Stomach (tissue), 19 donors: ENCODE measurements at places on chromosomes 4 and X.
A peak's percentile ranks its signal among the peaks of the same experiment; 100 is the strongest.

- peak; percentile 86 for DNase-seq
Measured at GRCh38 chr4:153465615-153466080, 512 bp upstream of the TMEM131L start.

- no peak for DNase-seq
Measured at GRCh38 chr4:126172126-126172525, 857.4 kb downstream of the FAT4 start.

- DNase-seq, result peak; percentile 91
Measured at GRCh38 chrX:107710617-107711391, 64.8 kb downstream of the TSC22D3 start.

GRCh38 chrX:64192040-64192439 lies 13.5 kb downstream of the AMER1 start:
- DNase-seq, result no peak

- no peak for DNase-seq
Measured at GRCh38 chrX:29852767-29853166, 362.6 kb upstream of the MAGEB2 start.

DNA sequence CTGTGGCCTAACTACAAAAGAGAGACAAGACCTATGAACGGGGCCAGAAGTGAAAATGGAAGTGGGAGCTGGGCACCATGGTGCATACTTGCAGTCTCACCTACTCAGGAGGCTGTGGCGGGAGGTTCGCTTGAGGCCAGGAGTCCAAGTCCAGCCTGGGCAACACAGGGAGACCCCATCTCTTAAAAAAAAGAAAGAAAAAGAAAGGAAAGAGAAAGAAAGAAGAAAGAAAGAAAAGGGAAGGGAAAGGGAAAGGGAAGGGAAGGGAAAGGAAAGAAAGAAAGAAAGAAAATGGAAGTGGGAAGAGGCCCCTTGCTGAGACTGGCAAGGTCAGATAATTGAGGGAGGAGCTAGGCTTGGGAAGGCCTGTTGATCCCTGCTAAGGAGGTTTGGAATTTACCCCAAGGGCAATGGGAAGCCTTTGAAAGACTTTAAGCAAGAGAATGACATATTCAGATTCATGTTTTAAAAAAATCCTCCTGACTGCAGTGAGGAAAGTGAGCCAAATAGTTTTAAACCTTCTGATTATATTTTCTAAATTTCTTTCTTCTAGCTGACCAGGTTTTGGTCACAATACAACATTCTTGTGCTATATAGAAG lies 17.7 kb upstream of the HERC5 start:
- DNase-seq, result no peak

DNA sequence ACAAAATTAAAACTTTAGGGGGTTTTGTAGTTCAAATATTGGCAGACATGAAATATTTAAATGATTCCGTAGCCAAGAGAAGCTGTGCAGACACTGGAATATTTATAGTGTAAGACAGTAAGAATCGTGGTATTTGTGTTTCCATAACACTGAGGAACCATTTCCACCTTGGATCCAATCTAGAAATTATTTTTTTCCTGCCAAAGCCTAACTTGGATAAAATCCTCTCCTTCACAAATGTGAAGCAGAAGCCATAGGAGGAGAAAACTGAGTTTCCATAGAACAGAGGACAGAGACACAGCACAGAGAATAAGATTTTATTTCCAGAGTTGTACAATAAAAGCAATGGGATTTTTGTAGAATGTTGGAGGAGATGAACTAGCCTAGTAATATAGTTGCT lies 19.9 kb upstream of the SRPX start:
- DNase-seq, result no peak

DNA sequence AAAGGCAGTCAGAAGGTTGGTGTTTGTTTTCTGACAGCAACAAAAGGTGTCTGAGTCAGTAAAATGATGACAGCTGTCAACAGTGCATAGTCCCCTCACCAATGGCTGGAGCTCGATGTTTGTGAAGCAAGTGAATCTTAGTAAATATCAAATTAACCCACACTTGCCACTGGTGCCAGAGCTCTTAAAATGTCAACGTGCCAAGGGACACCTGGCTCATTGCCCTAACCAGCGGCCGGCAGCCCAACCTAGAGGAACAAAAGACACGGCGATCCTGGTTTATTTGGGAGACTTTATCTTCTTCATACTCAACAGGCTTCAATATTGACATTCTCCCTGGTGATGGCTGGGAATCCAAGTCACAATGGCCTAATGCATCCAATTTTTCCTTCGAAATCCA lies 143.4 kb downstream of the CPEB2 start:
- no peak for DNase-seq

GRCh38 chrX:54043056-54043455 lies 1.2 kb downstream of the PHF8 start:
- DNase-seq, result no peak

GRCh38 chr4:138414202-138414601 lies 172.1 kb upstream of the SLC7A11 start:
- DNase-seq, result no peak

DNA sequence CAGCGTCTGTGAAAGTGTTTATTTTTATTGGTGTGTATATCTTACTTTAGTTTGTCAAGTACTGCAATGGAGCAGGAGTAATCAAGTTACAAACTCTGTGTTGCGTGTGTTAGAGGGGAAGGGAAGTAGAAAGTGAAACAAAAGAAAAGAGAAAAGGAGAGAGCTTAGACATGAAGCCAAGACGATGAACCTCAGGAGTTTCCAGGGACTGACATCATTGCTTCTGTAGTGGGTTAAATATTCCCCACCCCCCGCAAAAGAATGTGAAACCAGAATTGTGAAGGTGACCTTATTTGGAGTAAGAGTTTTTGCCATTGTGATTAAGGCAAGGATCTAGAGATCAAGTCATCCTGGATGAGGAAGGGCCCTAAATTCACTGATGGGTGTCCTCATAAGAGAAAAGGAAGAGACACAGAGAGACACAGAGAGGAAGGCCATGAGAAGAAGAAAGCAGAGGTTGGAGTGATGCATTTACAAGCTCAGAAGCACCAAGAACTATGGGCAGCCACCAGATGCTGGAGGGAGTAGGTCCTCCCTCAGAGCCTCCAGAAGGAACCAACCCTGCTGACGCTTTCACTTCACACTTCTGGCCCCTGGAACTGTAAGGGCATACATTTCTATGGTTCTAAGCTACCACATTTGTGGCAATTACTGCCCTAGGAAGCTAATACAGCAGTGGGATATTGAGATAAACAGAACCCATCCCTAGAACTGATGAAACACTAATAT lies 173.6 kb upstream of the SFRP2 start:
- no peak for DNase-seq

DNA sequence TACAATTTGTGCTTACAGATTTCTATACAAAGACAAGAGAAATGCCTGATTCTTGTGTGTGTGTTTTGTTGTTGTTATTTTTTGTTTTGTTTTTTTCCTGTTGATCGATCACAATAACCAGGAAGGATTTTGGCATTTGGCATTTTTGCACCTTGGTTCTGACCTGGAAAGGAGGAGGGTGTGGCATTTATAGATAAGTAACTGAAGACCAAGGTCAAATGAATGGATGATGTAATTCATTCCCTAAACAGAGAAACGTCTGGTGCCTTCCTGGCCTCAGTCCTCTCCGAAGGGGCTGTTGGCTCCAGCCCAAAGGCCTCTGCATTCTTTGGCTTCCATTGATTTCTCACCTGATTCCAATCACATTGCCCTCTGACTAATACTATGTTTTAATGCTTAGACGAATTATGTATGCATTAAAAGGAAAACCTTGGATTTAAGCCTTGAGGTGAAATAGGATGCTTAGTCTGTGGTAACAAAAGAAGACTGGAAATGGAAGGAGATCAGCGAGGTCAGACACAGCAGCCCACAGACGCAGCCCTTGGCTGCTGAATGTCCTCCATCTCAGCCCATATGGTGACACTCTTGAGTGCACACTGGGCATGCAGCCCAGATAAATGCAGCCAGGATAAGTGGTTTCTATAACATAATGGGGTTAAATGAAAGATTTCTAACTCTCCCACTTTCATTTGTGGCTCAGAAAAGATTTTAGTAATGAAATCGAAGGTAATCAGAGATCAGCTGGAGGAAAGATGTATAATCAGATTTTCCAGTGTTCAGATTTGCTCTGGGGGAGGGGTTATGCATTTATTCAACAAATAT lies 60.5 kb upstream of the TRIM2 start:
- DNase-seq, result peak; percentile 77

GRCh38 chr4:146458594-146458993 lies 63.1 kb downstream of the SLC10A7 start:
- DNase-seq, result no peak

- peak; percentile 78 for DNase-seq
Measured at GRCh38 chr4:184310881-184311709, 93.4 kb upstream of the ENPP6 start.

DNA sequence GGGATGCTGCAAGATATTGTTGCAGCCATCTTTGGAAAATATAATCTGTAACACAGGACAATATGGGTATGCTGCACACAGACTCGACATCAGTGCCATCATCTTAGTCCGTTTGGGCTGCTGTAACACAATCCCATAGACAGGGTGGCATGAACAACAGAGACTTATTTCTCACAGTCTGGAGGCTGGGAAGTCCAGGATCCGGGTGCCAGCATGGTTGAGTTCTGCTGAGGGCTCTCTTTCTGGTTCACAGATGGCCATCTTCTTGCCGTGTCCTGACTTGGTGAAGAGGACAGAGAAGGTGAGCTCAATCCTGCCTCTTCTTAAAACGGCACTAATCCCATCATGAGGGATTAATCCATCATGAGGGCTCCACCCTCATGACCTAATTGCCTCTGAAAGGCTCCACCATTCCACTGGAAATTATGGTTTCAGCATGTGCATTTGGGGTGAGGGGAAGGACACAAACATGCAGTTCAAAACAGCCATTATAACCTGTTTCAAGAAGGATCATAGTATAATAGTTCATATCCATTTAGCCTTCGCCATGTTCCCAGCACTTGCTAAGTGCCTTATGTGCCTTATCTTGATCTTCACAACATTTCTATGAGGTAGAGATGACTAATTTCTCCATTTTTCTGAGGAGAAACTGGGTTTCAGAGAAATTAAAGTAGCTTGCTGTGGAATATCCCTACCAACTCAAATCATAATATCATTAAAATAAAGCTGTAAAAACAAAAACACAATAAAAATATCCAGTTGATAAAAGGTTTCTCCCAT lies 27.9 kb upstream of the SPP1 start:
- no peak for DNase-seq

- no peak for DNase-seq
Measured at GRCh38 chr4:2862528-2862927, 18.9 kb downstream of the ADD1 start.
